ENCODE measurements at places on chromosomes 13 and 19.

GRCh38 chr13:53379485-53379884 lies 350.9 kb downstream of the OLFM4 start:
- no peak for DNase-seq

DNA sequence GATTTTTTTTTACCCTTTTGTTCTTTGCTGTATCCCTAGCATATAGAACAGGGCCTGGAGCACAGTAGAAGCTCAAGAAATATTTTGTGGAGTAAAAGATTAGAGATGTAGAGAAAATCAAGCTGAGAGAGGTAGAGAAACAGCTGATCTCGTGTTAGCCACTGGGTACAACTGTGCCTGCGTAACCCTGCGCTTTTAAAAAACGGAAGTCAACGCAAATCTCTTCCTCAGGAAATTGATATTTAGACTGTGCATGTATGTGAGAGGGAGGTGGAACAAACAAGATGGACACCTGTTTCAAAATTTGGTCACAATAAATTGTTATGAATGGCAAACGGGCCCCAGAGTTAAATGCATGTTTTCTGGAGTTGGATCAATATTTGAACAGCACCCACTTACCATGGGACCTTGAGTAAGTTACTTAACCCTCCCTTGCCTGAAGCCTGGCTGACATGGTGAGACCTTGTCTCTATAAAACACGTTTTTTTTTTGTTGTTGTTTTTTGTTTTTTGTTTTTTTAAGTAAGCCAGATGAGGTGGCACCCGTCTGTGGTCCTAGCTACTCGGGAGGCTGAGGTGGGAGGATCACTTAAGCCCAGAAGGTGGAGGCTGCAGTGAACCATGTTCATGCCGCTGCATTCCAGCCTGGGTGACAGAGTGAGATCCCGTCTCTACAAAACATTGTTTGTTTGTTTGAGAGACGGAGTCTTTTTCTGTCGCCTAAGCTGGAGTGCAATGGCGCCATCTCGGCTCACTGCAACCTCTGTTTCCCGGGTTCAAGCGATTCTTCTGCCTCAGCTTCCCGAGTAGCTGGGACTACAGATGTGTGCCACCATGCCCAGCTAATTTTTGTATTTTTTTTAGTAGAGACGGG lies 3.3 kb upstream of the EPOR start:
- no peak for DNase-seq

GRCh38 chr19:53991224-53992113 lies at the start of gene CACNG6:
Gene CACNG6, plus strand, starts transcription at chr19:53991637. Its CDS starts 1,241 bp downstream, at chr19:53992878.
- no peak for DNase-seq

GRCh38 chr19:44684892-44685863 lies 13.8 kb upstream of the CEACAM16 start:
- no peak for DNase-seq

GRCh38 chr19:4983346-4984105 lies 14.6 kb downstream of the KDM4B start:
- no peak for DNase-seq

- DNase-seq: peak; percentile 89
These were observed 416.6 kb downstream of the KLF12 start for GRCh38 chr13:73717632-73718031.

- DNase-seq: no peak
These were observed 41.0 kb downstream of the LHFPL6 start for GRCh38 chr13:39561971-39562370.

GRCh38 chr13:94711561-94712286 lies 621 bp downstream of the SOX21 start:
- DNase-seq: no peak

- no peak for DNase-seq
These were observed 30.2 kb downstream of the RXFP2 start for GRCh38 chr13:31769575-31769974.

- DNase-seq: no peak
These were observed 18.9 kb upstream of the CEACAM8 start for GRCh38 chr19:42613666-42614065.

DNA sequence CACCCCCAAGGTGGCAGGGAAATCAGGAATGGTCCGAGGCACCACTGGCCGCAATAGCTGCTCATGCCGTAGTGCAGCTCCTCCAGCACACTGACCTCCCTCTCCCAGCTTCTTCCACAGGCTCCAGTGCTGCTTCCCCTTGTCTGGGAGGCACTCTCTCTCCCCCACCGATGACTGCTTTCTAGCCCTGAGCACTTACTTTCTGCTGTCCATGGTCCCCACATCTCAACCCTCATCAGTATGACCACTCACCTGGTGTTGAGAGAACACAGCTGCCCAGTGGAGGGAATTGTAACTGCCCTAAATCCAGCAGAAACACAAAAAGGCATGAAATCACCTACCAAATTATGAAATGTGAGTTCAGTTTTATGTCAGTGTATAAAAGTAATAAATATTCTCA lies 28.9 kb upstream of the TPP2 start:
- no peak for DNase-seq

- no peak for DNase-seq
These were observed 10.4 kb downstream of the MTUS2 start for GRCh38 chr13:28830580-28830979.

DNA sequence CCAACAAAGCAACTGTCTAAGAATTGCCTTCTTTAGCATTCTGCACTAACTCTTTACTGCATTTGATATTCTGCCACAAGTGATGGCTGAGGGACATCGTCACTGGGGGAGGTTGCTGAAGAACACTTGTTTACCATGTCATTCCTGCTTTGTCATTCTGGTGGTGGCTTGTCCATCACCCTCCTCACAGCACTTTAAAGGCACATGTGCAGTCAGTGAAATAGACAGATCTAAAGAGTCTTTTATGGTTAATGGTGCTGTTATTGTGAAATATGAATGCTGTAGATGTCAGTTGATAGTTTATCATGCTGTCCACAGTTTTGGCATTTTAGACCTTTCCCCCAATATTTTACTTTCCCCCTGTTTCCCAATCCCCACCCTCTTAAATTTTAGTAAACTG lies 120.9 kb upstream of the TSC22D1 start:
- DNase-seq: no peak

GRCh38 chr13:78339927-78340326 lies 263.4 kb downstream of the POU4F1 start:
- no peak for DNase-seq

DNA sequence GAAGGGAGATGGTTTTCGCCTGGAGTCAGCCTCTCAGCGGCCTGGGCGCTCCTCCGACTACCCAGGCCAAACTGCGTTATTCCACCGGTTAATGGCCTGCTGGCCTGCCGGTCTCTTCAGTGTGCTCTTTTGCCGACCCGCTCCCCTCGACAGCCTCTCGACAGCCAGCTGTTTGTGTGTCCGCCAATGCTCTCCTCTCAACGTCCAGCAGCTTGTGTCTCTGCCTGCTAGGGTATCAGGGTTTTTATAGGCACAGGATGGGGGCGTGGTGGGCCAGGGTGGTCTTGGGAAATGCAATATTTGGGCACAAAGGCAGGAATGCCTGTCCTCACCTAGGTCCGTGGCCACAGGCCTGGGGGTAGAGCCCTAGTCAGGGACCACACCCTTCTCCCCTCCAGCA lies 1.5 kb upstream of the ZNF235 start:
- DNase-seq: no peak

GRCh38 chr19:45187421-45188100 lies 9.0 kb downstream of the BLOC1S3 start:
- DNase-seq: peak; percentile 59

DNA sequence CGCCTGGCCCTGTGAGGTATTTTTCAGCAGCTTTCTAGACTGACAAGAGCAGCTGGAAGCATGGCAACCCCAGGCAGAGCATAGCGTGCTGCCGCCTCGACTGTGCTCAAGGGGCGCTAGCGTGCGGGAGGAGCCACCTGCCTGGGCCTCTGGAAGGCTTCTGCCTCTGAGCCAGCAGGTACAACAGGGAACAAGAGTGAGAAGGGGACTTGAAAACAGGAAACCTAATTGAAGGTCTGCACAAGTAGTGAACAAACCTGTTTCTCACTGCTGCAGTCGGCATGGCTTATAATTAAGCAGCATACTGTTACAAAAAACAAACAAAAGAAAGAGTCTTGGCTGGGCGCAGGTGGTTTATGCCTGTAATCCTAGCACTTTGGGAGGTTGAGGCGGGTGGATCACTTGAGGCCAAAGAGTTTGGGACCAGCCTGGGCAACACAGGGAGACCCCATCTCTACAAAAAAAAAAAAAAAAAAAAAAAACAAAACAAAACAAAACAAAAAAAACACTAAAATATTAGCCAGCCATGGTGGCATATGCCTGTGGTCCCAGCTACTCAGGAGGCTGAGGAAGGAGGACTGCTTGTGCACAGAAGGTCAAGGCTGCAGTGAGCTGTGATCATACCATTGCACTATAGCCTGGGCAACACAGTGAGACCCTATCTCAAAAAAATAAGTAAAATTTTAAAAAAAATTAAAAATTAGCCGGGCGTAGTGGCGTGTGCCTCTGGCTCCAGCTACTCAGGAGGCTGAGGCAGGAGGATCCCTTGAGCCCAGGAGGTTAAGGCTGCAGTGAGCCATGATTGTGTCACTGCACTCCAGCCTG lies 12.6 kb upstream of the GARRE1 start:
- no peak for DNase-seq

- no peak for DNase-seq
These were observed 76.7 kb downstream of the SLAIN1 start for GRCh38 chr13:77774181-77774580.

DNA sequence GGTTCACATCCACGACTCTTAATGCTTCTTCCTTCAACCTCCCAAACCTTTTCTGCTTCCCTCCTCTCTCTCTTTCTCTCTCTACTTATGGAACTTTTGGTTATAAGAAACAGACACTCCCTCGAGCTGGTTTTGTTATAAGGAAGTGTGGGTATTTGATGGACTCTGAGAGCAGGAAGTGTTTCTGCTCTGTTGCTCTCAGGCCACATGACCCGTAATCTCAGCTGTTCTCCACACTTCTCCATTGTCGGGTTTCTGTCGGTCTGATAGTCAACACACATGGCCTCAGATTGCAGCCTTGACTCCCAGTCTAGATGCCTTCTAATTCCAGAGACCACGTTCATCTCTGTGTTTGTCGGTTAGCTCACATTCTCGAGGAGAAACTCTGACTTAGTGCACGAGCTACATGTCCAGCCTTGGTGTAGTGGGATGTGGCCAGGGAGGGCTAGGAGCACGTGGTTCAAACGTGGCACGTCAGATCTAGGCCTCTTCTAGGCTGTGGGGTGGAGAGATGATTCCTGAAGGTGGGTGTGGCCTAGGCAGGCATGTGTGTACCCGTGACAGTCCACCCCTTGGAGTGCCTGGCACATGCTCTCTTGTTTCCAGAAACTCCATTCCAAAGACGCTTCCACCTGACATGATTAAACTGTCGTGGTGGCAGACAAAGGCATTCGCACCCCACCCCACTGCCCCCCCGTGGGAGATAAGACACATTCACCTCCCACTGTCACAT lies 26.3 kb downstream of the CNFN start:
- no peak for DNase-seq

DNA sequence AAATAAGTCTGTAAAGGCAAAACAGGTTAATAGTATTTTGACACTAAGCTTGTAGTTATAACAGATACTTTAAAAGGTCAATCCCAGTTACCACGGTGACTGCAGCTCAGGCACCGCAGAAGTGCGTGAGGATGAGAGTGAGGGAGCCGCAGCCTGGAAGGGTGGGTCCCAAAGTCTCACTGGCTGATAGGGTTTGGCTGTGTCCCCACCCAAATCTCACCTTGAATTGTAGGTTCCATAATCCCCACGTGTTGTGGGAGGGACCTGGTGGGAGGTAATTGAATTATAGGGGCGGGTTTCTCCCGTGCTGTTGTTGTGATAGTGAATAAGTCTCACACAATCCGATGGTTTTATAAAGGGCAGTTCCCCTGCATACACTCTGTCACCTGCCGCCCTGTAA lies 40.0 kb upstream of the GAS6 start:
- no peak for DNase-seq

- no peak for DNase-seq
These were observed 1211.5 kb downstream of the PCDH17 start for GRCh38 chr13:58843071-58843470.

GRCh38 chr13:77492982-77493381 lies 42.5 kb upstream of the SCEL start:
- DNase-seq: peak; percentile 32

- no peak for DNase-seq
These were observed 30.2 kb downstream of the ITM2B start for GRCh38 chr13:48263196-48263595.

DNA sequence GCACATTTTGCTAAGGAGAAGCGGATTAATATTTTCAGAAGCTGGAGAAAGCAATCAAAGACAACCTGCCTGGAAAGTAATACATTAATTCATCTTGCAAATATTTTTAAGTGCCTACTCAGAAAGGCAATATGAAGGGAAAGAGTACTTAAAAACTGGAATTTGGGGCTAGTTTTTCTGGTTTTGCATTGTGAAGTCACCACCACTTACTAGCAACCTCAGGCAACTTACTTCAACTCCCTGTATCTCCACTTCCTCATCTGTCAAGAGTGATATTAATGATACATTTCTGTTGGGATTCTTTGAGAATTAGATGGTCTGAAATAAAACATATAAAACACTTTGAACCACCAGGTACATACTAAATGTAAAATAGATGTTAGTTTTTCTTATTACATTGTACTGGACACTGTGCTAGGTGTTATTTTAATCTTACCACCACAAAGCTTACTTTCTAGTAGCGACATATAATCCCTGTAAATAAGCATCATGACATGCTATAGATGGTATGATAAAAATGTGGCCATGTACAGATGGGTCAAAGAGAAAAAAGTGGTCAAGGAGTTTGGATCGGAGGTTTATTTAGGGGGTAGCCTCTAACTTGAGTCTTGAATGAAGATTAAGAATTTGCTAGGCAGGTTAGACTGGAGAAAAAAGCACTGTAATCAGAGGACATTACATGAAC lies 101.2 kb downstream of the SPRY2 start:
- no peak for DNase-seq

GRCh38 chr13:36884235-36884634 lies 35.8 kb downstream of the SMAD9 start:
- no peak for DNase-seq

- DNase-seq: no peak
These were observed 7.6 kb upstream of the GJB6 start for GRCh38 chr13:20239748-20240147.

GRCh38 chr13:100564444-100565223 lies 24.0 kb downstream of the GGACT start:
- no peak for DNase-seq

DNA sequence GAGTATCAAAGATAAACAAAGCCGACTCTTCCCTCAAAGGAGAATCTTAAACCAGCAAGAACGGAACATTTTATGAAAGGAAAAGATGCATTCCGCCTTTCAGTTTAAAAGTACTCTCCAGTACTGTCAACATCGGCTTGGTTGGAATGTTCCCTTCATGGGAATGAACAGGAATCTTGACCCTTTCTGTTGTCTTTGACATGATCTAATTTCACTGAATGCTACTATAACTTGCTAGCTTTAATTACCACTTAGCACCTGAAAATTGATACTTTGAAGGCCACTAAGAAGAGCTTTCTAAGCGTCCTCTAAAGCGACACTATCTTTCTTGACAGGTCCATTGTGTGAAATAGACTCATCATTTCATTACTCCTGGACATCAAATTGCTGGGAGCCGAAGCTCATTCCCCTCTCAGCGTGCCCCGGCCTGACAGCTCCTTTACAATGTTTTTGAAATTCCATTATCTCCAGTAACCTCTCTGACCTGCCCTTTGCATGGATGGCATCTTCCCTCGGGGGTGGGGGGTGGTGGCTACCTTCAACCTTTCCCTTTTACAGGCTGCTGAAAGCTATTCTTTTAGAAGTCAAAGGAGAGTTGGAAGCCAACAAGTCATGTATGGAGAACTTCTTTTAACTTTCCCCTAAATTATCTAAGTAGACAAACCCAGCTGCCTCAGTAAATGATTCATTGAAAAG lies 67.9 kb downstream of the EFNB2 start:
- DNase-seq: no peak
